Panc1 (cell line): ENCODE measurements at places on chromosomes 16 and 17. TPM values are rescaled to one million over a fixed set of nuclear protein-coding genes. Genes with fewer than 3 reads are reported as not detected.
A peak's percentile ranks its signal among the peaks of the same experiment; 100 is the strongest.

GRCh38 chr16:49140618-49141017 lies 141.0 kb downstream of the CBLN1 start:
- no peaks in the 10 kb centered on the region for H3K27me3 ChIP-seq
- no peak for DNase-seq
- H3K36me3 ChIP-seq: no peaks in the 10 kb centered on the region
- no peak overlapping the region for H3K4me3 ChIP-seq
- no peaks in the 10 kb centered on the region for H3K4me1 ChIP-seq
- no peak overlapping the region for H3K27ac ChIP-seq

PIGW gene
- 16.2 TPM for total RNA-seq

DNA sequence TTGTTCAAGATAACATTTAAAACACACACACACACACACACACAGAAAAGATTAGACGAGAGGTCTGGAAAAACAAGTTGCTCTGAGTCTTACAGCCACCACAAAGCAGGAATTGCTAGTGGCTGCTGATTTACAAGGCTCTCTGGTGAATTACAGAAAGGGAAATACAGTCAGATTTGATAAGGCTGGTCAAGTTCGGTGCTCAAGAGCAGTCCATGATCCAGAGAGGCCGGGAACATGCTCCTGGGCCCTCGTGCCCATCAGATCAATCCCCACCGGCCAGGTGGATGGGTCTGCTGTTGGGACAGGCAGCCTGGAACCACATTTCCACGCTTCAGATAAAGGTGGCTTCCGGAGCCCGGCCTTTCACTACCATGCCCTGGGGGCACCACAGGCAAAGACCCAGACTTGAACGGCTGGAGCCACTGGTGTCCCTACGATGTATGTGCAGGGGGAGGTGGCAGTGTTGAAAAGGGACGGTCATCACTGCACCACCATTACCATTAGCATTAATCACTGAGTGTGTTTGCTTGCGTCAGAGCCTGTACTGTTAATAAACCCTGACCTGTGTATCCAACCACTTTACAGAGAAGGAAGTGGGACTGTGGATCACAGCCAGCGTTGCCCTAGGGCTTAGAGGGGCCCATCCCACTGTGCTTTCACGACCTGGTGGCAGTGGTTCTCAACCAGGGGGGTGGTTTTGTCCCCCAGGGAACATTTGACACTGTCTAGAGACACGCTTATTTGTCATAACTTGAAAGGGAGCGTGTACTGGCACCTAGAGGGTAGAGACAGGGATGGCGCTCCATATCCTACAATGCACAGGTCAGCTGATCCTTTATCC lies 95.1 kb downstream of the XYLT1 start:
- H3K27me3 ChIP-seq: peaks cover 13% of the 10 kb centered on the region
- no peak for DNase-seq
- H3K4me1 ChIP-seq: no peaks in the 10 kb centered on the region
- H3K36me3 ChIP-seq: no peaks in the 10 kb centered on the region
- no peak overlapping the region for H3K4me3 ChIP-seq
- no peak overlapping the region for H3K27ac ChIP-seq

CCL1 gene
- not detected for total RNA-seq

DNA sequence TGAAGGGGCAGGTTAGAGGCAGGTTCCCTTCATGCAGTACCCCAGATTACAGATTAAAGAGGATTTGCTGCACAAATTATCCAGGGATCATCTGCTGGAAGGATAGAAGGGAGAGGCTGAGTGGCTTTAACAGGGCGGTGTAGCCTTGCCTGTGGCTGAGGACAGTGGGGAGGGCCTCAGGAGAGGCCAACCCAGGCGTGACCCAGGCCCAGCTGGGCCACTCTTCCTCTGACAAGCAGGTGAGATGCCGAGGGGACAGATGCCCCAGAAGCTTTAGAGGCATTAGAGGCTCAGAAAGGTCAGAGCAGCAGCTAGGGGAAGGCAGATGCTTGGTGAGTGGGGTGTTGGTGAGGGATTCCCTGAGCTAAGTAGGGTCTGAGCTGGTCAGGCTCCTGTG lies 18.1 kb upstream of the MTMR4 start:
- no peak overlapping the region; the same call in 1 of the 2 replicates for H3K4me3 ChIP-seq
- no peaks in the 10 kb centered on the region for H3K36me3 ChIP-seq
- H3K27ac ChIP-seq: no peak overlapping the region
- H3K27me3 ChIP-seq: no peaks in the 10 kb centered on the region
- peaks cover 3% of the 10 kb centered on the region; the same call in 1 of the 2 replicates for H3K4me1 ChIP-seq
- no peak for DNase-seq

DNA sequence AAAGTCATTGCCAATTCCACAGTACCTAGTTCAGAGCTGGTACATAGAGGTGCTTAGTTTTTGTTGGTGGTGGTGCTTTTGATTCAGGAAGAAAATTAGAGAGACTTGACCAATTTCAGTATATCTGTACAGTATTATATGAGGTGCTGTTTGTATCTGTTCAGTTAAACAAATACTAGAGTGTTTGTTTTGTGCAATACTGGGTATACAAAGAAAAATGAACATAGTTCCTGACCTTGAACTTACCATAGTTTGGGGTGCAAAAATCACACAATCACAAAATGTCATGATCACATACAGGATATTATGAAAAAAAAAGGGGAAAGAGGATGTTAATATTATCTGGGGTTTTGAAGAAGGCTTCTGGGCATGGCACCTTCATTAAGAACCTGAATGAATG lies 39.8 kb upstream of the GOT2 start:
- H3K27ac ChIP-seq: no peak overlapping the region
- H3K4me1 ChIP-seq: no peaks in the 10 kb centered on the region
- H3K4me3 ChIP-seq: no peak overlapping the region
- no peak for DNase-seq

PTGES3L gene
- total RNA-seq: 0.74 TPM

PABPN1L gene
- total RNA-seq: not detected

DNA sequence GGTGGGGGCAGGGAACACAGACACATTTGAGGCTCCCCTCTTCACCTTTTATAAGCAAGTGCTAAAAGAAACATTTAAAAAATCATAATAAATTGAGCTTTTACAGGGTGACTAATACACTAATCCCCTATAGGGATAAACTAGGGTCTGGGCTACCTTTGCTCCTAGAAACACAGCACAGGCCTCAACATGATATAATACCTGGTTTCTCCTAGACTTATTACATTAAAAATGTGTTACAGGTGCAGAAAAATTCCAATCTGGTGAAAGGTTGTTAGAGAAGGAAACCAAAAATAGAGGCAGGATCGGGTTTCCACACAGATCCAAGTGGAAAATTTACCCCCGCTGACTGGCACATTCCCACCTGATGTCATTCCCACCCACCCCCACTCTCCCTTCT lies 124.7 kb upstream of the NOG start:
- no peak overlapping the region for H3K4me3 ChIP-seq
- no peak for DNase-seq
- H3K4me1 ChIP-seq: no peaks in the 10 kb centered on the region
- H3K27ac ChIP-seq: no peak overlapping the region

DNA sequence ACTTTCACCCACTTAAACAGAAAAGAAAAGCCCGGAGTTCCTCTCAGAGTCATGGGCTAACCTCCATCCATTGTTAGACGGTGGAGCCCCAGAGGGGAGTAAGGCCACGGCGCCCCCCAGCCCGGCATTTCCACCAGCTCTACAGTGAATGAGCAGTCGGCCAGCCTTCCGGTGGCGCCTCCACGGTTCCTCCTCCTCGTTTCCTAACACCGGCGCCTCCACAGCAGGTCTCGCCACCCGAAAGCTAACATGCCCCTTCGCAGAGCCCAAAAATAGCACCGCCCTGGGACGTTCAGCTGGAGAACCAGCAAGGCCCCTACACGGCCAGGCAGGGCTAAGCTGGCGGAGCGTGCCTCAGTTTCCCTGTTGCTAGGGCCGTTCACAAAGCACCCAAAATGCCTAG lies 858 bp downstream of the MMD start:
- peaks cover 19% of the 10 kb centered on the region for H3K27me3 ChIP-seq
- DNase-seq: no peak
- H3K27ac ChIP-seq: peak overlapping the region; percentile 79
- peaks cover 13% of the 10 kb centered on the region for H3K4me1 ChIP-seq

DNA sequence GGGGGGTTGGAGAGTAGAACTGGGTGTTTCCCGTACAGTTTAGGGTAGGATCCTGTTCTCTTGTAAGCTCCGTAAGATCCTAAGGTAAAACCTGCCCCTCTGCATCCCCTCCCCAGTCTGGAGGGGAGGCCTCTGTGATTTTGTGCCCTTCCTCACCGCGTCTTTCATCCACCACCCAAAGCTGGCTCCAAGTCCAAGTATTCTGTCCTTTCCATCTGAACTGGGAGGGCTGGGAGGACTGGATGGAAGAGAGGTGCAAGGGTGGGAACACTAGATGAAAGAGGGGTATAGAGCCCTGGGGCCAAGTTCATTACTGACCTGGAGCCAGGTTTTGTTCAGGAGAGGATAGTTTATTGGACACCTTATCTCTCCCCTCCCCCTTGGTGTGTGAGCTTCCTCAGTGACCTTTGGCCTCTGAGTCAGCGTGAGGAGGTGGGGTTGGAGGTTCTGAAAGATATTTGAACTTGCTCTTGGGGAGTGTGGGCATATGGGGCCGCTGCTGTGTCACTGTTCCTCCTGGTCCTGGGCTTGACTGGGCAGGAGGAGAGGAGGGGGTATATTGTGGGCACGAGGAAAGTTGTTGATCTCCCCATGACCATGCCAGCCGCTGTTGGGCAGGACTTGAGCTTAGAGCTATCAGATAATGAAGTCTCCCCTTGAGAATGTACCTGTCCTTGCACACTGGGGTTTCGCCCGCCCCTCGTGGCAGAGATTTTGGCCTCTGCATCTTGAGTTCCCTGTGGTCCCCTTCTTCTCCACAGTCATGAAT lies 1.6 kb downstream of the LASP1 start:
- H3K27ac ChIP-seq: peak overlapping the region; percentile 88
- no peaks in the 10 kb centered on the region; the same call in 1 of the 2 replicates for H3K36me3 ChIP-seq
- no peaks in the 10 kb centered on the region for H3K27me3 ChIP-seq
- no peak for DNase-seq
- H3K4me1 ChIP-seq: peaks cover 45% of the 10 kb centered on the region

- no peaks in the 10 kb centered on the region for H3K36me3 ChIP-seq
- no peak overlapping the region for H3K27ac ChIP-seq
- DNase-seq: no peak
Measured at GRCh38 chr16:15779664-15780351, 77.0 kb downstream of the MYH11 start.

ADAP2 gene
- 2.4 TPM for total RNA-seq

SULT1A3 gene
- 16.8 TPM for total RNA-seq

DNA sequence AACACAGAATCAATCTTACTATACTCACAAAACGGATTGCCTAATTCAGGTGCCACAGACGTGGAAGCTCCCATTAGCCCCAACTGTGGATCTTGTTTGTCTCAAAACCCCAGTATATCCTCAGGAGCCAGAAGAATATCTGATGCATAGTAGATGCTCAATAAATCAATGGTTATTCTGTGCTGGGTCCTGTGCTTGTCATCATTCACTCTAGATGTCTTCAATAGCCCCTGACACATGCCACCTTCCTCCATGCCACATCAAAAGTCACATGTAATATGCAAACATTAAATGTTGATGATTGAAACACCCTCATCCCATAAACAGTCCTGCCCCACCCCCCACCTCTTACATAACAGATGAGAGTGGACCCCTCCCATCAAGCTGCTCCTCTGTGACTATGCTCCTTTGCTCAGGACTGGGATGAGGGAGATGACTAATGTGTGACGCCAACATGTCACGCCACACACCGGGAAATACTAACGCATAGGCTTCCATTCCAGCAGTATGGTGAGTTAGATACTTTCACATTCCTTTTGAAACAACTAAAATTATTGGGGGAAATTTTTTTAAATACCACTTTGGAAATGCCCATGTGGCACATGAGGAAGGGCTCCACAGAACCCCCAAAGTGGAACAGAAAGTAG lies 267.6 kb upstream of the SDK2 start:
- H3K27ac ChIP-seq: no peak overlapping the region
- H3K4me3 ChIP-seq: no peak overlapping the region
- no peaks in the 10 kb centered on the region for H3K36me3 ChIP-seq
- no peaks in the 10 kb centered on the region for H3K4me1 ChIP-seq
- DNase-seq: no peak
- peaks cover 14% of the 10 kb centered on the region; the same call in 1 of the 2 replicates for H3K27me3 ChIP-seq

DNA sequence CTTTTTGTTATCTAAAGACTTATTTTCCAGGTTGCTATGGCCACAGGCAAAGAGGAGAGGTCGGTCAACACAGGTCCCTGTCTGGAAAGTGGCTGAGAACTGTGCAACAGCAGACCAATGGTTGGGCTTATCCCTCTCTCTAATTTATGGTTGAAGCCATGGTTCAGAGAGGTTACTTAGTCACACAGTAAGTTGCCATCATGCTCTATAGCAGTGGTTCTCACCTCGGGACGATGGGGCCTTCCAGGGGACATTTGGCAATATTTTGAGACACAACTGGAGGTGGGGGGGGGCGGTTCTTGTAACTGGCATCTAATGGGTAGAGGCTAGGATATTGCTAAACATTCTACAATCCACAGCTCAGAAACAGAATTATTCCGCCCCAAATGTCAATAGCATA lies 842 bp upstream of the LDAF1 start:
- peaks cover 3% of the 10 kb centered on the region; the same call in 1 of the 2 replicates for H3K4me1 ChIP-seq
- H3K36me3 ChIP-seq: no peaks in the 10 kb centered on the region; the same call in 1 of the 2 replicates
- H3K27ac ChIP-seq: no peak overlapping the region
- no peak for DNase-seq

GRCh38 chr17:33363475-33363874 lies 70.4 kb upstream of the ASIC2 start:
- no peaks in the 10 kb centered on the region for H3K4me1 ChIP-seq
- H3K4me3 ChIP-seq: no peak overlapping the region
- no peak for DNase-seq
- H3K36me3 ChIP-seq: no peaks in the 10 kb centered on the region
- H3K27me3 ChIP-seq: peaks cover 17% of the 10 kb centered on the region

TMEM256 gene
- 35.8 TPM for total RNA-seq

SMARCD2 gene
- total RNA-seq: 59.4 TPM

SLC12A3 gene
- 0.15 TPM for total RNA-seq

DNA sequence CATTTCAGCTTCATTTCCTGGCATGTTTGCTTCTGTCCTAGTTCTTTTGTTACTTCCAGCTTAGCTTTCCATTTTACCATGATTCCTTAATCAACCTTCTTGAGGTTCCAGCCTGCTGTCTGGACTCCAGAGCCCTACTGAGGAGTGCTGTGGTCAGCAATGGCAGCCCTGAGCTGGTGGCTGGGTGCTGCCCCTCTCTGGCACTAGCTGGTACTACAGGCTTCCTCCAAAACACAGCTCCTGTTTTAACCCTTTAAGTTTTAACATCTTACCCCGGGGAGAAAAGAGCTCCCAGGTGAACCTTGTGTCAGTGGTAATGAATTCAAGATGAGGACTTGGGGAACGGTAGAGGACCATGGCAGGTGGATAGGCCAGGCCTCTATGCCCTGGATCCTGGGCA lies 395.5 kb downstream of the TMEM114 start:
- no peak overlapping the region for H3K4me3 ChIP-seq
- no peaks in the 10 kb centered on the region for H3K27me3 ChIP-seq
- H3K36me3 ChIP-seq: no peaks in the 10 kb centered on the region
- no peak for DNase-seq
- H3K4me1 ChIP-seq: no peaks in the 10 kb centered on the region

DNA sequence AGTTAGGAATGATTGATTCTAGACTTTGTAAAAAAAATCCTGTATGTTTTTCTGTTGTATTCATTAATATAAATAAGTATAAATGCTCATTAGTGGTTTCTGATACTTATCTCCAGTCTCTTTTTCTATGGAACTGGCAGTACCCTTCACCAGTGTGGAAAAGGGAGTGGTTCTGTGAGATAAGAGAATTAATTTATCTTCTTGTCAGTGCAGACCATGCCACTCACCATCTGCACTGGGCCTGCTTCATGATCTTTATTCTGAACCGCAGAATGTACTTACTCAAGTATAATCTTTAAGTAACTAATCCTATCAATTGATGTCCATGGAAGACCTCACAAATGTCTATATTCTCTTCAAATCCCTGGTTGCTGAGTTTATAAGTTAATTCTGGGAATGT lies 836.1 kb upstream of the CDH8 start:
- no peak for DNase-seq
- H3K36me3 ChIP-seq: no peaks in the 10 kb centered on the region
- H3K4me3 ChIP-seq: no peak overlapping the region
